NCI-H187 (cell line): ENCODE measurements at places on chromosomes 13 and 19.

DNA sequence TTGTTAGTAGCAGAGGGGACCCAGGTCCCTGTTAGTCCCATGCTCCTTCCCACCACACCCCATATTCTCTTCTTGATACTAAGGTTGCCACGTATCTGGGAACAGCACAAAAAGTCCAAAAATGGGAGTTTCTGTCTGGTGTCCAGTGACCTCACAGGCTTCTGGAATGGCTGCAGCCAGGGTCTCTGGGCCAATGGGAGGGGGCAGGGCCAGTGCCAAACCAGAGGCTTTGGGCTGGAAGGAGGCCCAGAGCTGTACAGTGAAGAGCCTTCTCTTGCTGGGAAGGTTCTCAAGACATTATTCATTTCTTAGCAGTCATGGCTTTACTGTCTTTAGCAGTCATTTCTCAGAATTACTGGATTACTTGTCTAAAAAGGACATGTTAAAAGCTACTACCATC is 119.2 kb downstream of the FRY start:
- no peak for DNase-seq

- DNase-seq = no peak
Measured at GRCh38 chr13:30700364-30700763, 35.0 kb upstream of the ALOX5AP start.

DNA sequence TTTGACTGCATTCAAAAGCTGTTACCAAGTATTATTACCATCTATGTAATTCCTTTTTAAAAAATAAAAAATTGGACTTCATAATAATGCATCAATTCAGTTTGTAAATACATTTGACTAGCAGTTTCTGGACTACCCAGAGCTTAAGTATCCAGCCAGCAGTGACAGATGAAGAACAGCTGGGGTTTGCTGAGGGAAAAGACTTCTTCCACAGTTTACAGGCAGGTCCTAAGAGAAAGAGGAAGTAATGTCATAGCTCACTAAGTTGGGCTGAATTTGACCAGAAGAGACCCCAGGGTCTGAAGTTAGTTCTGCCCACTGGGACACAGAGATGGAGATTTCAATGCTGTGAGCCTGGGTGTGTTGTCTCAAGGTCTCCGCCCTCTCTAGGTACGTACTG is 96.4 kb downstream of the MBNL2 start:
- no peak for DNase-seq

GRCh38 chr13:37065890-37066526 is 6.5 kb upstream of the SUPT20H start:
- no peak for DNase-seq

DNA sequence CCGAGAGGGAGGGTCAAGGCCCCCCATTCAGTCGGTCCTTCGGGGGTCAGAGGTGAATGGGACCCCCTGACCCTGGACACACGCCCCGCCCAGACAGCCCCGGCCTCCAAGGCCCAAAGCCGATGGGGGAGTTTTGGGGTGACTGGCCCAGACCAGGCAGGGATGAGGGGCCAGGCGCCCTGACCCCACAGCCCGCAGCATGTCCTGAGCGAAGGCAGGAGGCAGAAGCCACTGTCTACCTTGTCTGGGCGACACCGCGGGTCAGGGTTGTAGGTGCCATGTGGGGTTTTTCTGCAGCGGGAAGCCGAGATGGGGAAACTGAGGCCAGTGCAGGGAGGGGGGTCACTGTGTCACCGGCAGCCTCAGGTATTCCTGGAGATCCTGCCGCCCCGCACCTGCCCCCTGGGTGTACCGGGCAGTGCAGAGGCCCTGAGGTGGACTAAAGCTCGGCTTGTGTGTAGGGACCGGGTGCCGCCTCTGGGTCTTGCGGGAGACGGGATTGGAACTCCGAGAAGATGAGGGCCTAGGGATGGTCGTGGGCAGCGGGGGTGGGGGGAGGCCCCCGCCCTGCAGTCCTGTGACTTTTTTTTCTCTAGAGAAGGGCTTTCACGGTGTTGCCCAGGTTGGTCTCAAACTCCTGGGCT is 8.5 kb downstream of the ARID3A start:
- no peak for DNase-seq

DNA sequence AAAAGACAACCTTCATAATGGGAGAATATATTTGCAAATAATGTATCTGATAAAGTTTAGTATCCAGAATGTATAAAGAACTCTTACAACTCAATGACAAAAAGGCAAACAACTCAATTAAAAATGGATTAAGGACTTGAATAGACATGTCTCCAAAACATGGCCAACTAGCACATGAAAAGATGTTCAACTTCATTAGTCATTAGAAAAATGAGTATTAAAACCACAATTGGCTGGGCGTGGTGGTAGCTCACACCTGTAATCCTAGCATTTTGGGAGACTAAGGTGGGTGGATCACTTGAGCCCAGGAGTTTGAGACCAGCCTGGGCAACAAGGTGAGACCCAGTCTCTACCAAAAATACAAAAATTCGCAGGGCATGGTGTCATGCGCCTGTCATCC is 18.8 kb upstream of the ZMYM5 start:
- no peak for DNase-seq

DNA sequence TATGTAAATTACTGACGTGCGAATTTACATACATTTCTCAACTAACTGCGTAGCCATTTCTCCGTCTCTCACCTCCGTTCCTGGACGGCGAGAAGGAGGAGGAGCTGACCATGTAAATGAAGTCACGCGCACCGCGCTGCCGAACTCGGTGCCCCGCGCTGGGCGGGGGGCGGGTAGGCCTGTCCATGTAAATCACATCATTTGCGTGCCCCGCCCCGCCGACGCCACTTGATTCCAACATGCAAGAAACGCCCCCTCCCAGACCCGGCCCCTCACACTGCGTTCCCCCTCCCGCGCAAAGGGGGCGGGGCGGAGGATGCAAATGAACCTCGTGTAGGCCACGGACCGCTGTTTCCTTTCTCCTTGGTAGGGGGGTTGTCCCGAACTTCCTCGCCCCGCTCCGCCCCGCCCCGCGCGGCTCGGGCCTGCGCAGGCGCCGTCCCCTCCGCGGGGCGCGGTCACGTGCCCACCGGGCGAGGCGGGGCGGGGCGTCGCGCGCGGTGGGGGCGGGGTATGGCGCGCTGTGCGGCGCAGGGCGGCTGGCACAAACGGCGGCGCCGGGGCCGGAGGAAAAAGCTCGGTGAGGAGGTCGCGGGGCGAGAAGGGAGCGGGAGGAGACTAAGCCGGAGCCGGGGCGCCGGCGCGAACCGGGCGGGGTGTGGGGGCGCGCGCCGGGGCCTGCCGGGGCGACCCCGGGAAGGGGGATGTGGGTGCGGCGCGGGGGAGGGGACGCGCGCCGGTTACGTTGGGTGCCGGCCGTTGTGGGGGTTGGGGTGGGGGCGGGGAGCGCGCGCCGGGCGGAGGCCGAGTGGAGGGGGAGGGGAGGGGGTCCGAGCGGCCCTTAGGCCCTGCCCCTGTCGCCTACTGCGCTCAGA is at the start of gene EGLN2:
TSS of gene EGLN2 (plus strand) at position 509 of the 875 bp plus-strand sequence. CDS start 1,382 bp downstream, outside the sequence.
- DNase-seq = peak; percentile 100

DNA sequence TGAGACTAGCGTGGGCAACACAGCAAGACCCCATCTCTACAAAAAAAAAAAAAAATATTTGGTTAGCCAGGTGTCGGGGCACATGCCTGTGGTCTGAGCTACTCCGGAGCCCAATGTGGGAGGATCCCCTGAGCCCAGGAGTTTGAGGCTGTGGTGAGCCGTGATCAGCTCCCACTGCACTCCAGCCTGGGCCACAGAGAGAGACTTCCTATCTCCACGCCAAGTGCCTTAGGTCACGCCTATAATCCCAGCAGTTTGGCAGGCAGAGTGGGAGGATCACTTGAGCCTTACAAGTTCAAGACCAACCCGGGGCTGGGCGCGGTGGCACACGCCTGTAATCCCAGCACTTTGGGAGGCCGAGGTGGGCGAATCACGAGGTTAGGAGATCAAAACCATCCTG is 8.7 kb upstream of the ADAT3 start:
- DNase-seq = no peak
